ENCODE measurements at places on chromosomes 11 and 22. TPM values are rescaled to one million over a fixed set of nuclear protein-coding genes. Genes with fewer than 3 reads are reported as not detected.

DNA sequence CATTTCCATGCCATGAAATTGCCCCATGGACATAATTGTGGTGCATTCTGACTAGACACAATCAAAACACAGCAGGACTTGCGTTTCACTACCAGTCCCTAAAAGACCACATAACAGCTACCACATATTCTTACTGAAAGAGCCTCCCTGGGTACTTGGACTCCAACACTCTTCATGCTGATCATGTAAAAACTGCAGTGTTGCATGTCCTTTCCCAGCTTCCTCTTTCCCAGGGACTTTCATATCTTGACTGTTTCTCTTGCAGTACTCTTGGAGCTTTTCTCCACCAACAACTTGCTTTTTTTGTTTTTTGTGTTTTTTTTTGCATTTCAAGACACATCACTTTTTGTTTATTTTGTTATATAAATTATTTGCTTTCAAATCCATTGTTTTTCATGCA, 22.9 kb downstream of the MS4A6E start:
- no peak for DNase-seq

DNA sequence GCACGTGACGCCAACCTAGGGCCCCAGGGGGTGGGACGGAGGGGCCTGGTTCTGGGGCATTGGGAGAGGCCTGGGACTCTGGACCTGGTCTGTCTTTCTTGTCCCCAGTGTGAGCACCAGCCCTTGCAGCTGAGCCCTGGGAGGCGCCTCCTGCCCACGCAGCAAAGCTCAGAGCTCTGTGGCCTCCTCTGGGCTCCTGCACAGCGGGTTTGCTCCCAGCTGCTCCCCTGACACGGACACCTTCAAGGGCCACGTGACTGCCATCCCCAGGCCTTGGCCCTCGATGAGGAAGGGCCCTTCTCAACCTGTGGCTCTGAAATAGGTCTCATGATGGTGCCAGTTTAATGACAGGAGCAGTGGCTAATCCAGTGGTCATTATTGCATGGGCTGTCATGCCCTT, 31.5 kb upstream of the CCDC188 start:
- DNase-seq: no peak

DCHS1 gene
- 33.1 TPM for polyA plus RNA-seq

DNA sequence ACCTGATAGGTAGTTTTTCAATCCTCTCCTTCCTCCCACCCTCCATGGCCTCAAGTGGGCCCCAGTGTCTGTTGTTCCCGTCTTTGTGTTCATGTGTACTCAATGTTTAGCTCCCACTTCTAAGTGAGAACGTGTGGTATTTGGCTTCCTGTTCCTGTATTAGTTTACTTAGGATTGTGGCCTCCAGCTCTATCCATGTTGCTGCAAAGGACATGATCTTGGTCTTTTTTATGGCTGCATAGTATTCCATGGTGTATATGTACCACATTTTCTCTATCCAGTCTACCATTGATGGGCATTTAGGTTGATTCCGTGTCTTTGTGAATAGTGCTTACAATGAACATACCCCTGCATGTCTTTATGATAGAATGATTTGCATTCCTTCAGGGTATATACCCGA, 54.1 kb upstream of the CFAP300 start:
- no peak for DNase-seq

EPS8L2 gene
- 119 TPM for polyA plus RNA-seq

- DNase-seq: no peak
These were observed 84.9 kb downstream of the DDIAS start for GRCh38 chr11:82986446-82986845.

ELMOD1 gene
- 0.34 TPM for polyA plus RNA-seq

- no peak for DNase-seq
These were observed 11.5 kb upstream of the FTH1 start for GRCh38 chr11:61978703-61979661.

GRCh38 chr11:65316227-65317024, 1.8 kb downstream of the CDC42EP2 start:
- no peak for DNase-seq
